GM19239 (cell line): ENCODE measurements at places on chromosomes 1 and 21.

DNA sequence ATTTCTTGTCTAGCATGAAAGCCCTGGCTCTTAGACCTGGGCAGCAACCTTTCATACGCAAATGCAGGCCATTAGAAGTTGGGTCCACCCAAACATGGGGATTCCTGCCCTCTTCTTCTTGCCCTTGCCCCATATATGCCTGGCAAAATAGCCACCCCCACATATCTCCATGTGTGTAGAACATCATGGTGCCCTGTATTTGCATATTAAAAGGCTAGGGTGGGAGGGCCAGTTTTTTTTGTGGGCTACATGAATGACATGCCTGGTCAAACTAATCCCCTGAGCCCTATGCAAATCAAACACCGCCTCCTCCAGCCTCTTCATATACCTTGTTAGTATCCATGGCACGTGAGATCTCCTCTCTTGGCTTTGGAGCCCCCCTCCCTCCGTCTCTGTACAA, 24.7 kb downstream of the MFSD2A start:
- DNase-seq: no peak

DNA sequence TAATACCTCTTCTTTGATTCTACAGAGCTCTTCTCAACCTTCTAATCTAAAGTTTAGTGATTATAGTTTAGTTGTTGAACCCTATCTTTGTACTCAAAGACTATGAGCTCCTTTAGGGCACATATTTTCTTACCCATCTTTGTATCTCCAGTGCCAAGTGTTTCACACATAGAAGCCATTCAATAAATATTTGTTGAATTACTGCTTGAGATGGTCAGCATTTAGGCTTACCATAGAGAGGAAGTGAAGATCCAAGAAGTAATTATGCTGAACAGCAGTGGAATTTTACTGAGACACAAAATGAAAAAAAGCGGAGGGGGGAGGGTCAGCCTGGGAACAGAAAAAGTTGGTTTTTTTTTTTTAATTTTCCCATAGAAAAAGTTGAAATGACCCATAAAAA, 21.9 kb downstream of the PIK3R3 start:
- no peak for DNase-seq

DNA sequence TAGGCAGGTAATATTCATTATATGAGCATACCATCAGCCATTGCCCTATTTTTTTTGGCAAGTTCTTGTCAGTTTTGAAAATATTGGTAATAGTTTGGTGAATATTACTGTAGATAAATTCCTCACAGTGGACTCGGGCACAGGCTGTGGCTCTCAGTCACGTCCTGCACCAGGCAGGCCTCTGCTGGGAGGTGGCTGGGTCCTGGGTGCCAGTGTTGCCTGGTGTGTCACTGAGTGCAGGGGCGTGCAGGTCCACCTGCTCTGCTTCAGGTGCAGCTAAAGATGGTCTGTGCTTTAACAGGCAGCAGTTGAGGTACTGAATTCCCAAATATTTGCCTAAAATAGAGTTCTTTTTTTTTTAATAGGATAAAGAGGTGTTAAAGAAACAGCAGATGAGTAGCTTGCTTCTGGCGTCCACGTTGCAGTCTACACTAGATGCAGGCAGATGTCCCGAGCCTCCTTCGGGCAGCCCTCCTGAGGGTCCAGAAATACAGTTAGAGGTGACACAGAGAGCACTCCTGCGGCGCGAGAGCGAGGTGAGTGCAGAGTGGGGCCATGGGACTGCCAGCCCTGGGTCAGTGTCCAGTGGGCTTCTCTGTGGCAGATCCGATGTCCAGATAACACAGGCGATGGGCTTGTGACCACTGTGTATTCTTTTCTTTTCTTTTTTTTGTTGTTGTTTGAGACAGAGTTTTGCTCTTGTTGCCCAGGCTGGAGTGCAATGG, 57.3 kb upstream of the DIP2A start:
- no peak for DNase-seq

DNA sequence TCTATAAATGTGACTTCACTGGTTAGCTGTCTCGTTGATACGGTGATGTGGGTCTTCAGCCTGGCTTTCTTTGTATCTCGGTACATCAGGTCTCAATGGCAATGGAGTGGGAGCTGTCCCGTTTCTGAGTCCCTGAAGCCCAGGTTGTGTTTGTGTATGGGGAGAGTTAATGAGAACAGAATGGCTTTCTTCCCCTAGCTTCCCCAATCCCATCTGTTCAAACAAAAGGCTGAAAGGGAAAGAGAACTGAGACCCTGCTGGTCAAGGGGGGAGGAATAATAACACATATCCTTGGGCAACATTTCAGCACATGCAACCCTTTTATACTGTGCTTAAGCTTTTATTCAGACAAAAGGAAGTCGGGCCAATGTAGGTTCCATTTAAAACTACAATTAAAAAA, 28.4 kb upstream of the CASQ2 start:
- DNase-seq: no peak
